ENCODE measurements at places on chromosomes 16 and 17. TPM values are rescaled to one million over a fixed set of nuclear protein-coding genes. Genes with fewer than 3 reads are reported as not detected.

DNA sequence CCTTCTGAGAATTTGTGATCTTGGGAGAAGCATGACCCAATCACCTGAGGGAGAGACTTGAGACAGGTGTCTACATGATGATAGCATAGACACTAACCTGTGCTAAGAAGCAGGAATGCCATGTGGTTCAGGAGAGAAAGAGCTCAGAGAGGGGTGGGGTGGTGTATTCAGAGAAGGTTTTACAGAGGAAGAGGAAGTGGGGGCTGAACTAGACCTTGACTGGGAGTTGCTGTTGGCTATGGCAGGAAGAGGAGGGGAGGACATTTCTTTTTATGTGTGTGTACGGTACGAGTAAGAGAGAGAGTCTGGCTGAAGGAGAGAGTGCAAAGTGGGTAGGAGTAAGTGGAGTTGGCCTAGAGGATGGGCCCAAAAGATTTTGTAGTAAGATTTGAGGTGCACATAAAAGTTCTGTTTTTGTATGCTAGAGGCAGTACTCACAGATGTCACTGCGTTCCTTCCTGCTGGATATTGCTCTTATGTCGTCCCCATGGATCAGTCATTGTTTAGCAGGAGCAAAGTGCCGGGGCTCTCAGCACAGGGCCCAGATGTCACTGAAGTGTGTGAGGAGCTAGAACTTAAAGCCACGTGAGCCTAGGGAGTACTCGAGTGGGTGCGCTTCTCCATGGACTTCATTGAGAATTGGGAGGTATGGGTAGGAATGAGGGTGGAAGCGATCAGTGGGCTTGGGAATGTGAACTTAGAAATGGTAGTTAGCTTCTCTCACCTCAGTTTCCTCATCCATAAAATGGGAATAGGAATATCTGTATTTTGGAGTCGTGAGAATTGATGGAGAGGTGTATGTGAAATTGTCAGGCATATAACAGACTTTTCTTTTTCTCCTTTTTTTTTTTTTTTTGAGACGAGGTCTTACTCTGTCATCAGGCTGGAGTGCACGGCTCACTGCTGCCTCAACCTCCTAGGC is 22.1 kb downstream of the SLC7A6 start:
- no peak for DNase-seq

GRCh38 chr16:50331570-50331969 is 37.2 kb downstream of the BRD7 start:
- DNase-seq, result no peak

GRCh38 chr17:78471635-78472034 is 93.2 kb downstream of the PGS1 start:
- DNase-seq, result no peak

DNA sequence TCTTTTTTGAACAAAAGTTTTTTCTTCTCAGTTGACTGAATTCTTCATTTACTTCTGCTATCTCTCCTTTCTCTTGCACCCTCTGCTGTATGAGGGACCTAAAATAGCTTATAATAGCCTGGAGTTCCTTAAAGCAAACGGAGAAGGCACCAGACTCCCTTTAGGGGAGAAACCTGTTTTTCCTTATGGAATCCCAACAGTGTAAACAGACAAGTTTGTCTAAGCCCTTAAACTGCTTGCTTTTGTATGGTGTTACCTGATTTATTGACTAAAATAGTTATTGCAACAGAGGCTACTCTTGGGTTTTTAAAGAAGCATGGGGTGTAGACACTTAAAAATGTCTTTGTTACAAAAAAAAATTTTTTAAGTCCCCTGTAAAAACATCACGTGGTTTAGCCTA is 12.9 kb upstream of the TRIM25 start:
- no peak for DNase-seq

DNA sequence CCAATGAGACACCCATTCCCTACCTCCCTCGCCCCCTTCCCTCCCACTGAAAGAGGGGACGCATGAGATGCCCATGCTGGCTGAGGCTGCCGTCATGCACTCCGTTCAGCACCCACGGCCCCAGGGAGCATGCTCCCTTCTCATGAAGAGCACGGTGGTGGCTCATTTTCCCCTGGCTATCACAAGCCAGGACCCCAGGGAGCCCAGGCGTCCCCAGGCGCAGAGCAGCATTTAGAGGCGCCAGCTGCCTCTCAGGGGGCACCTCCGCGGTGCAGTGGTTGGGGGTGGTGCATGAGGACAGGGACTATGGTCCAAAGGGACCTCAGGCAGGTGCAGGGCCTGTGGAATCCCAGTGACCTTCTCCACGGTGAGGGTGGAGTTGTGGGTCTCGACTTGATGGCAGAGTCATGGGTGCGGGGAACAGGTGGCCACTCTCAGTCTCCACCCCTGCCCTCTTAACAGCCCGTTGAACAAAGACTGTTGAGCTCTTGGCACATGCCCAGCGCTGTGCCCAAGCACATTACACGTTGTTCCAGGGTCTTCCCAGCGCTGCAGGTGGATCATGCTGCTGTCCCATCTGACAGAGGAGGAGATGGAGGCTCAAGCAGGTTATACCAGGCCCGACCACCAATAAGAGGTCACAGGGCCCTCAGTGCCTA is 13.6 kb downstream of the KIF19 start:
- DNase-seq, result no peak

GRCh38 chr16:86321491-86321890 is 188.8 kb upstream of the FOXF1 start:
- DNase-seq, result no peak

DNA sequence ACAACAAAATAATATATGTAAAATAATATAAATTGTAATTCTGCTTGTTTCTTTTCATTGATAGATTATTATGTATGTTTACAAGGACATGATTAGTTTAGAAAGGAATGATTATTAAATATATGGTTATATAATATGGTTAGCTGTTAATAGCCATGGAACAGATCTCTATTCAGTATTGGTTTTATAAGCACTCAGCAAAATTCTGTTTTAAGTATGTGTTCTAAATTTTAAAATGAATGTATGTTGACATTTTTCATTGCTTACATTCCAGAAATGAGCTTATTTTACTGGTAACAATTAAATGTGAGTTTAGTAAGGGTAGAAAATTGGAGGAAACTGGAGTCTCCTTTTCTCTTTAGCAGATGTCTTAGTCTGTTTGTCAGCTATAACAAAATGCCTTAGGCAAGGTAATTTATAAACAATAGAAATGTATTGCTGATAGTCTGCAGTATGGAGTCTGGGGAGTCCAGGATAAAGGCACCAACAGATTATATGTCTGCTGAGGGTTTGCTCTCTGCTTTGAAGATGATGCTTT is 45.4 kb downstream of the NFAT5 start:
- no peak for DNase-seq

DNA sequence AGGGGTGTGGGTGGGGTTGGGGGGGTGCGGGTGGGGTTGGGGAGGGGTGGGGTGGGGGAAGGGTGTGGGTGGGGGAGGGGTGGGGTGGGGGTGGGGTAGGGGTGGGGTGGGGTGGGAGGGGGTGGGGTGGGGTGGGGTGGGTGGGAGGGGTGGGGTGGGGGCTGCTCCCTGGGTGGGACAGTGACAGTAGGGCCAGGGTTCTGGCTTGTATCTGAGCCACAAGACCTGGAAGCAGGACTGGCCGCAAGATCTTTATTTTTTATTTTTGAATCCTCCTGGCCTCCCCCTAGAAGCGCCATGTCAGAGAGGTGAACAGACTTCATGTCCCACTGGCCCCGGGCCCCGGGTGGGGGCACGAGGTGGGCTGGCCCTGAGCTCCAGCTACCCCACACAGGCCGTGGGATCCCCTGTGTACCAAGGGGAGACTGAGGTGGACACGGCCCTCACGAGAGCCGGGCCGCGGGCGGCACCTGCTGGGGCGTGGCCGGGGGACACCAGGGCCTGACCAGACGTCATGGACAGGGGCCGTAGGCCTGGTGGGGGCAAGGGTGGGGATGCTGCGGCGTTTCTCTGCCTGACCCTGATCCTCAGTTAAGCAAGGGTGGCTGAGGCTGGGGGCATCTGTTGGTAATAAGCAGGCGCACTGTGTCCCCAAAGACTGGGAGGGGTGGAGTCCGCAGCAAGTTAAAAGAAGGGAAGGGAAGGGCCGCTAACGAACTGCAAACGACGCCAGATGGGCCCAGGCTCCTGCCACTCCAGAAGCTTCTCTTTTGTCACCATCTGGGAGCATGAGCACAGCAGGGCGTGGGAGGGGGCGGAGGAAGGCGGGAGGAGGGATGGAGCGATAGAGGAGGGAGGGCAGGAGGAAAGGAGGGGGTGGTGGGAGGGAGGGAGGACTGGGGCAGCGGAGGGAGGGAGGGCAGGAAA is 22.3 kb upstream of the PABPN1L start:
- DNase-seq, result no peak

GRCh38 chr17:40511136-40511535 is 9.7 kb upstream of the TNS4 start:
- no peak for DNase-seq

GRCh38 chr16:20336955-20337354 is 9.6 kb upstream of the GP2 start:
- no peak for DNase-seq

- no peak for DNase-seq
Measured at GRCh38 chr16:53971616-53972015, 267.7 kb downstream of the FTO start.

DNA sequence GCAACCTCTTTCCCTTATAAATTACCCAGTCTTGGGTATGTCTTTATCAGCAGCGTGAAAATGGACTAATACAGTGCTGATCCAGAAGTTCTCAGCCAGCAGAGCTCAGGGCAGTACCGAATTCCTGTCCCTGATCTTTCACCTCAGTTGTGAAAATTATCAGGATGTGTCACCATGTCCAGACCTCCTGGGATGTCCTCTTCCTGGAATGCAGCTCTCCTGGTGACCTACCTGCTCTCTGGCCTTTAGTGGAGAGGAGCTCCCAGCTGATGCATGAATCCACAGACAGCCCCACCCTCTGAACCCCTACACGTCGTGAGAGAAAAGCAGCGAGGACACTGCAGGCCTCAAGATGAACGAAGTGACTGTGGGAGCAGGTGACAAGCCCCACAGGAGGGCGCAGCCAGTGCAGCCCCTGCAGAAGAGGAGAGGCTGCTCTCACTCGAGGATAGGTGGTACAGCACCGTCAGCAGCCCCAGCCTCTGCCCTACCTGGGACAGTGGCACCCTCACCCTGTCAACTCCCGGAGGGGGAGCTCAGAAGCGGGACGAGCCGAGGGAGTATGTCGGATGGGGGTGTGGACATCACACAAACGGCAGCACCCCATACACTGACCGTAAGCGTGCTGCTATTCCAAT is 22.0 kb upstream of the C16orf95 start:
- DNase-seq, result no peak

DNA sequence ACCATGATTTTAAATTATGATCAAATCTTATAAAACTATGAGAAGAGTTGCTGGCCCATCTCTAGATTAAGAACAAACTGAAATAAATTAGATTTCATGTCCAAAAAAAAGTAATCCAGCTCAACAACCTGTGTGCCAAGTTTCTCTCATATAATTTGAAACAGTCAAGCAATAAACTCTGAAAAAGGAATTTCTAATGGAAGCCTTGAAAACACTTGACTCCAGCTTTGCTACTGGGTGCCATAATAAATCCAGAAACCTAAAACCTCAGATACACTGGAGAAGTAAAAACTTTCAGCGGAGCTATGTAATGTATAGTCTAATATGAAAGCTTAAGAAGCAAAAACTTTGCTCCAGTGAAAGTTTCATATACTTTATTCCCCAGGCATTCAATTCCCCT is 25.5 kb downstream of the RPGRIP1L start:
- DNase-seq, result no peak

DNA sequence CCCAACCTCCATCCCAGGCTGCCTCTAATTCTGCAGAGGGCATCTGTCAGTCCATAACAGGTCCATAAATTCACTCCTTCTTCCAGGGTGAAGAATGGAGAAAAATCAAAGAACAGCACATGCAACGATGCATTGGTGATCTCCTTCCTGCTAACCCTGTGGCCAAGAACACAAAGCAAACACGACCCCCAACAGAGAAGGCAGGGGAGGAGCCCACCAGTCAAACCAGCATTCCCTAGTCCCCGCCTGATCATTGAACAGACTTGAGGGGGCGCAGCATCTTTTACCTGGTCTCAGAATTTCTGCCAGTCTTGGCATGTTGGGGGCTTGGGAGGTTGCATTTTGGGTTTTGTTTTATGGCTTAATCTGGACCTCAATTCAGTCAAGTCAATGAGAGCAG is 476.0 kb downstream of the SLC39A11 start:
- DNase-seq, result no peak

DNA sequence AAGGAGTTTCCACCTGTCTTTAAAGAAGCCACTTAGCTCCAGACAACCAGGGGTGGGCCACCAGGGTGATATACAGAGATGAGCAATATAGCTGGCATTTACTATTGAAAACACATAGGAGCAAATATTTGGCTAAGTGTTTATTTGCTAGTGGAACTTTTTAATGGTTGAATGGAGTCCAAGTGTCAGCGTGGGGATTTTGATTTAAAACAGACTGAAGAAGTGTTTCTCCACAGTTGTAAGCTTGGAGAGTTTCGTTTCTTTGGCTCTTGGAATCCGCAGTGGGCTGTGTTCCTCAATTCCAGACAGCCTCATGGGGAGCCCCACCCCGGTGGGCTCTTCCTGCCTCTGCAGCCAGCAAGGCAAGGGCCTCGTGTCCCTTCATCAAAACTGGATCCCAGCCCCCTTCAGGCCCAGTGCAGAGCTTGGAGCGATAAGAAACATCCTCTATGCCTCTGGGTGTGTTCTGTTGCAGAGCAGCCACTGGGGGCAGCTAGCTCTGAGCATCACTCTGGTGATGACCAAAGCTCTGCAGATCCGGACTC is 36.1 kb downstream of the NOG start:
- DNase-seq, result no peak

- no peak for DNase-seq
Measured at GRCh38 chr16:81527477-81528178, 83.0 kb downstream of the CMIP start.

DNA sequence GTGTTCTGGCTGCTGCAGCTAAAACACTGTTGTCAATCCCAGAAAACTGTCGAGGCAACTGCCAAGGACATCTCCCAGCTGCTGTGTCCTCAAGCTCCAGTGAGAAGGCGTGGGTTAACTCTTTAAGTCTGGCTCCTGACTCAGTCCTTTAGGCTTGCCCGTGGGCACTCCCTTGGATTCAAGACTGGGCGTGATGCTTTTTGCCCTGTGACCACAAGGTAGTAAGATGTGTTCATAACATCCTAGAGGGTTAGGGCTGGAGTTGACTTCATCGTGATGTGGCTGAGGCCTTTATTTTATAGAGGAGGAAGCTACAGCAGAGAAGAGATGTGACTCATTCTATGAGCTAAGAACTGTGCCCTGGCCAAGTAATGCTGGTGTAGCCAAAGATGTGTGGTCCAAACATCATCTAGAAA is 50.9 kb upstream of the TEKT3 start:
- DNase-seq, result no peak

IL17C gene
- not detected for total RNA-seq

GRCh38 chr16:65015599-65015998 is 106.3 kb downstream of the CDH11 start:
- DNase-seq, result no peak

ACSM2A gene
- total RNA-seq, result not detected

- DNase-seq, result no peak
Measured at GRCh38 chr16:88623858-88624257, 14.5 kb upstream of the IL17C start.
